ENCODE measurements at places on chromosomes 1 and 21.

DNA sequence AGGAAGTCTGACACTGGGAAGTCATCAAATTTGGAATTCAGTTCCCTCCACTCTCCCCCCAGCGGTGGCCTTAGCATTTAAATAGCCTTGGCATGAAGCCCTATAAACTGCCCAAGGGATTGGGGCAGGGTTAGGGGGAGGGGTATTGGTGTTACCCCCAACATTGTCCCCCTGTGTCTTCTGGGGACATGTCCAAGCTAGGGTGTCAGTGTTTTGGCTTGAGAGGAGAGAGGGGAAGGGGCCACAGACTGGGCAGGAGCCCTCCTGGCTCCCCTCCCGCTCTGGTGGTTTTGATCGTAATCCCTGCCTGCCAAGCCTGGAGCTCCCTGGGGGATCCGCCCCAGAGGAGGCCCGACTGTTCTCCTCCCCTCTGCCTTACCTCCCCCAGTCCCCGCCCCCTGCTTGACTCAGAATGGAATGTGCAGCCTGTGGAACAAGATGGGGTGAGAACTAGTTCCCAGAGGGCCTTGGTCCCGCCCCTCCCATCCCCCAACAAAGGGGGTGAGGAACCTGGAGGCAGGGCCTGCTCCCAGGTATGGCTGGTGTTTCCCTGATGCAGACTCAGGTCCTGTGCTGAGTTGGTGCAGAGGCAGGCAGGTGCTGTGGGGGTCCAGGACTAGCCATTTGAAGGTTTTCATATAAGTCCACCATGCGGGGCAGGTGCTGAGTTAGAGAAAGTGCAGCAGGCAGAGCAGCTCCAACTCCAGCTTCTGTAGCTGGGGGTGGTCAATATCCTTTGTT lies 7.4 kb downstream of the SOX13 start:
- DNase-seq: no peak

DNA sequence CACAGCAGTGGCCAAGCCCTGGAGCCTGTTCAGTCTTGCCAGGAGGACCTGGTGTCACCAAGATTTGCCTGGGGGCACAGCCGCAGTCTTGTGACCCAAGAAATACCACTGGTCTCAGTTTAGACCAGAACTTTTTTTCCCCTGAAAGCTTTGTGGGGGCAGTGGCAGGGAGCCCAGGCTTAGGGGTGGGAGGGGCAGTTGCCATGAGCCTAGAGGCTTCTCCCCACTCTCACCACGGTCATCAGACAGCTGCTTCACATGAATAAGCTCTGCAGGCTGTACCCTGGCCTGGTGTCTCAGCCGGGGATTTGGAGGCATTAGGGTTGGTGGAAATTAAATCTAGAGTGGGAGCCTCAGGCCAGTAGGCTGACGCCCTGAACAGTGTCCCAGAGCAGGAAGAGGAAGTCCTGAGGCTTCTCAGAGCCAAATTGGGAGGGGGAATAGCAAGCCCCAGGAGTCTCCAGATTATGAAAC lies 73.7 kb downstream of the SLC16A1 start:
- no peak for DNase-seq

DNA sequence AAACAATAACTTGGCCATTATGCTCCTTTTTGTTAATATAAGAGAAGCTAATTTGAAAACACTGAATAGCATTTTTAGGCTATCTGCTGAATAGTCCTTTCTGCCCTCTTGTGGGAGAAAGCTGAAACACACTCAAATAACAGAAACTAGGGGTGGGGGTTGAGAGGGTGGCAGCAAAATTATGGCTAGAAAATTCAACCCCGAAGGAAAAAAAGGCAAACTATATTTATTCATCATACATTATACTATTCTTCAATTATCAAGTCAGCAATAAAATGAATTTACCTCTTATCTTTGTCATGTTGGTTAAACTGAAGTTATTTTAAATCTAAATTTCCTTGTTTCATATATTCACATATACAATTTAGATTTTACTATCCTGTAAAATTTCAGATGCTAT lies 255.9 kb downstream of the FAF1 start:
- DNase-seq: no peak

DNA sequence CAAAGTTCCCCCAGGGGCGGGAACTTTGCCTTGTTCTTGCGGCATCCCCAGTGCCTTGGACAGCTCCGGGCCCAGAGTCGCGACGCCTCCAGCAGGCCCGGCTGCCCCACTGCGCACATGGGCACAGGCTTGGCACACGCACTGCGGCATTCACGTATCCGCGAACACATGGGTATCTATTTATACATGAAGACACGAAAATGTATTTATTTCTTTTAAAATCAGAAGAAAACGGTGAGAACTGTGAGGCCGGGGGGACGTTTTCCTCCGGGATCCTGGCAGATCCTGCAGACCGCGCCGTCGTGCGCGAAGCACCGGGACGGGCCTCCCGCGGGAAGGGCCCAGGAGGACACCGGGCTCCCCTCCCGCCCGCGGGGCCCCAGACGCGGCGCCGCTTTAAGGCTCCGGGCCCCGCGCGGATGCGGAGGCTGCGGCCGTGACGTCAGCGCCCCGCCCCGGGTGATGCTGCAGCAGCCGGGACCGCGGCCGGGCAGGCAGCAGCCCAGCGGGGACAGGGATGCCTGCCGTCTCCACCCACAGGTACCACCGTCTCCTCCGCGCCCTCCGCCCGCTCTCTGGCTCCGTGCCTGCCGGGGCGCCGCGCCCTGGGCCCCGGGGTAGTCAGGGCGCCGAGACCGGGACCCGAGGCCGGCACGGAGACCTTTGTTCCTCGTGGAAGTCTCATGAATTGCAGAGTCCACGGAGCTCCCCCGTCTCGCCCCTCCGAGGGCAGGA lies at the start of gene SLC45A1:
Gene SLC45A1 (plus strand): TSS at position 468 of the 735 bp plus-strand sequence. CDS start 6,216 bp downstream, outside the sequence.
- DNase-seq: peak; percentile 71

- no peak for DNase-seq
Measured at GRCh38 chr21:36175771-36176565, 19.3 kb downstream of the DOP1B start.

GRCh38 chr1:18951818-18952391 lies 4.6 kb downstream of the IFFO2 start:
- DNase-seq: no peak

GRCh38 chr1:31297277-31298247 lies 730 bp downstream of the ZCCHC17 start:
- DNase-seq: no peak

- no peak for DNase-seq
Measured at GRCh38 chr1:204103431-204103741, 30.5 kb downstream of the SOX13 start.

- no peak for DNase-seq
Measured at GRCh38 chr21:22438428-22439086, 1440.3 kb downstream of the NCAM2 start.

DNA sequence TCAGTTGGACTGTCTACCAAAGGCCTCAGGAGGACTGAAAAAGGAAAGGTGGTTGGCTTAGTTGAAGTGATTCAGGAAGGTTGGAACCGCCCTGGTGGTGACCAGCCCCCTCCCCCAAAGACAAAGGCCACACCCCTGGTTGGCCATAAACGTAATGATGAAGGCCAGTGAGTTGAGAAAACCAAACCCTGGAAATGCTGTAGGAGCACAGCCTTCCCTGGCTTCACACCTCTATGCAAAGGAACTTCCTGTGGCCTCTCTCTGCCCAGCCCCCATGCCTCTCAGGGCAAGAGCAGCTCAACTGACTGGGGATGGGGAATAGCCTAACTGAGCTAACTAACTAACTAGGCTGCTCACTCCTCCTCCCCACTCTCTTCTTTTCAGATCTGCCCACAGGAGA lies 90.4 kb downstream of the NPHP4 start:
- DNase-seq: no peak

- no peak for DNase-seq
Measured at GRCh38 chr1:66239834-66240233, 294.1 kb upstream of the SGIP1 start.

DNA sequence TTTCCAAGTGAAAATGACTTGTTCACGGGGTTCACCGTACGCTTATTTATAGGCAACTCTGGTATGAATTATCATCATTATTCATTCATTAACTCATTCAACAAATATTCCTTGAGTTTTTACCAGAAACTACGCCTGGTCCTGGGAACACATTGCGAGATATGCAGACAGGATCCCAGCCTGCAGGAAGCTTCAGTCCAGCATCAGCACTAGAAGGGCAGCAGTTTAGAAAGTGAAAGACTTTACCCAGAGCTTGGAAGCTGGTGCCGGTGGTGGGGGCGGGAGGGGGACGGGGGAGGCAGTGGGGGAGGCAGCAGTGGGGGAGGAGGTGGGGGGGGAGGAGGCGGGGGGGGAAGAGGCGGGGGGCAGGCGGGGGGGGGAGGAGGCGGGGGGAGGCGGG lies 55.9 kb downstream of the SETD4 start:
- no peak for DNase-seq

GRCh38 chr1:162215902-162216301 lies 146.4 kb downstream of the NOS1AP start:
- DNase-seq: no peak

DNA sequence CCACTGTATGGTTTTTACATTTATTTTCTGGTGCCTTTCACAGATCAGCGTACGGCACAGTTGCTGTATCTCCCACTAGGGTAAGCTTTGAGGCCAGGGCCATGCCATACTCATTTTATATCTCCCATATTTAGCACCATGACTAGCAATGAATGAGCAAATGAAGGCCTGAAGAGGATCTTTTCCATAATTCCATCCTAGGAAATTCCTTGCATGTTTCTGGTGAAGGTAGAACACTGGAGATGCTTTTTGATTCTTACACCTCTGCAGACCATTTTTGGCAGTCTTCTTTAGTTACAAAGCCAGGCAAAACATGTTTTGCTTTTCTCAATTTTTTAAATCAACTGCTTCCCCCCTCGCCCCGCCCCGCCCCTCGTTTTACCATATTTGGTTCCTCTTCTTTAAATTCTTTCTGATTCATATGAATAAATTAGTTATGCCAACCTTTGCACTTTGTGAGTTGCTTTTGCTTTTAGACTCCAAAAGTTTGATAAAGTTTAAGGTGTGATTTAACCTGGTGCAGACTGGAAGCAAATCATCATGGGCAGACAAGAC lies 78.9 kb upstream of the AK4 start:
- no peak for DNase-seq

- DNase-seq: no peak
Measured at GRCh38 chr1:184888505-184888904, 85.8 kb downstream of the NIBAN1 start.

DNA sequence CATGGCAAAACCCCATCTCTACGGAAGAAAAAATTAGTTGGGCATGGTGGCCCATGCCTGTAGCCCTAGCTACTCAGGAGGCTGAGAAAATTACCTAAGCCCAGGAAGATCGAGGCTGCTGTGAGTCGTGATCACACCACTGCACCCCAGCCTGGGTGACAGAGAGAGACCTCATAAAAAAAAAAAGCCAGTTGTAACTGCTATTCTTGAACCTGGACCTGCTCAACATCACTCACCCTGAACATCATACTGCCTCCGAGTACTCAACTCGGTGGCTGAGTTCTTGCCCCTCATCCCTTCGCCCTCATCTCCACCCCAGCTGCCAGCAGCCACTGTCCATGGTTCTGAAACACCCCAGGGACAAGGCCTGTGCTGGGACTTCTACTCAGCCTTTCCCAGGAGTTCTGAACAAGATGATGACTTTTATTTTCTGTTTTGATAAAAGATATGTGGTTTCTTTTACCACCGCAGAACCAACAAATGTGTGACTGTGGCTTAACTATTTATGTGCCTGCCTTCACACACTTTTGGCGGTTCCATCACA lies 5.4 kb upstream of the DISP3 start:
- DNase-seq: no peak

DNA sequence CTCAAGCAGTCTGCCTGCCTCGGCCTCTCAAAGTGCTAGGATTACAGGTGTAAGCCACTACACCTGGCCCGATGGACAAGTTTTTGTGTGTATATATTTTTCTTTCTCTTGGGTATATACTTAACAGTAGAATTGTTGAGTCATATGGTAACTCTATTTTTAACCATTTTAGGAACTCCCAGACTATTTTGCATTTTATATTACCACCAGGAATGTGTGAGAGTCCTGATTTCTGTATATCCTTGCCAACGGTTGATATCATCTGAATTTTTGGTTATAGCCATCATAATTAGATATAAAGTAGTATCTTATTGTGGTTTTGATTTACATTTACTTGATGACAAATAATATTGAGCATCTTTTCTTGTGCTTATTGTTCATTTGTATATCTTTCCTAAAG lies 20.7 kb downstream of the FNBP1L start:
- no peak for DNase-seq

DNA sequence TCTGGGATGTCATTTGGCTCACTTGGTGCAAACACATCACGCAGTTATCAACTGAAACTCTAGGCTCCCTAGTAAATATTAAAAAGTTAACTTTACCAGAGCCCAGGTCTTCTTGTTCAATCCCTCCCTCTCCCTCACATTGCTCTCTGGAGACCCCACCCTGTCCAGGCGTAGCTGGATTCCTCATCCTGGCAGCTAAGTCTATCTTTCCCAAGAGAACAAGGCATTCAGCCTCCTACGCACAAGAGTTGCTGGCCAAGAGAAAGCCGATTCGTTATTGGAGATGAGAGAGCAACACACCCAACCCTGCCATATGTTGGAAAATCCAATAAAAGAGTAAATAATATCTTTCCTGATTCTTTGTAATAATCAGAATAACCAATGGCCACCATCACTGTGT lies 117.9 kb downstream of the SLC30A10 start:
- no peak for DNase-seq

DNA sequence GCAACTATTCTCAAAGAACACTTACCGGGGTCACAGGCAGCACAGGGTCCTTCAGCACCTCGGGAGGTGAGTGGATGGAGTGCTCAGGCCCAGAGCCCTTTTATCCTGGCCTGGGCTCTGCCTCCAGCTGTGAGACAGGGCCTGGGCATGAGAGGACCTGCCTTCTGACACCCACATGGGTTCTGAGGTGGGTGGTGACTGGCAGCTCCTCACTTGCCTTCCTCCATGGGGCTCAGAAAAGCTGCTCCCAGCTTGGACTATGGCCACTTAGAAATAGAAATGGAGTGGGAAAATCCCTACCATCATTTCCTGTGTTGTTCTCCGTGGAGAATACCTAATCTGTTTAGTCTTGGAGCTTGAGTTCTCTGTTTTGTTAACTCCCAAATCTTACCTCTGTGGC lies at the start of gene LCE1C:
Gene LCE1C (minus strand): TSS at position 76 of the 400 bp plus-strand sequence. CDS start 1,173 bp downstream, outside the sequence.
- DNase-seq: no peak

DNA sequence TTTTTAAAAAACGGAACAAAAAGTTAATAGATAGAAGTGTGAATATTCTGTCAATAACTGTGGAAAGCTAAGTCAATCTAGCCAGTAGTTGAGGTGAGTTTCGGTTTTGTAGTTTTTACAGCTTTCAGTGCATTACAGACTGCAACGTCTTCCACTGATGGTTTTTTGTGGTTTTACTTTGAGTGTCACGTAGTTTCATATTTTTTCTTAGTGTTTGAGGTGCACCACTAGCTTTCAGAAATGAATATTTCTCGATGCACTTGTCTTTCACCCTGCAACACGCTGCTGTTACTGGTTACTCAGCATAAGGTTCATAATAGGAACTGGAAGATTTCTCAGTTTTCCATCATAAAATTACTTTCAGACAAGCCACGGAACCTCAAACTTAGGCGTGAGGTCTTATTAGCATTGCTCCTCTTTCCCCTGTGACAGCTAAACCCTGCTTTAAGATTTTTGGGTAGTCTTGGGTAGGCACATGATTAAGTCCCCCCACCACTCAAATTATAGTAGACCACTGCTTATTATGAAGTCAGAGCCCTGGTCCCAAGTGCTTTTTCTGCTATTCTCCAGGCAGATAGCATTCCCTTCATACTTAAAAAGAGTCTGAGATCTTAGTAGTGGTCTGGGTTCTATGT lies 1412.7 kb downstream of the KCNT2 start:
- no peak for DNase-seq

Measured in stimulated activated CD4-positive, alpha-beta T cell treated with anti-CD3 and anti-CD28 coated beads, TNF-alpha, amount 100 ng/mL, for 4 hours (primary cell).